Activated naive CD4-positive, alpha-beta T cell (primary cell): ENCODE measurements at places on chromosomes 5 and 9.

GRCh38 chr5:19891658-19892057 lies 96.3 kb downstream of the CDH18 start:
- DNase-seq: no peak

GRCh38 chr9:108535526-108535925 lies 320.3 kb downstream of the ACTL7B start:
- DNase-seq: no peak

DNA sequence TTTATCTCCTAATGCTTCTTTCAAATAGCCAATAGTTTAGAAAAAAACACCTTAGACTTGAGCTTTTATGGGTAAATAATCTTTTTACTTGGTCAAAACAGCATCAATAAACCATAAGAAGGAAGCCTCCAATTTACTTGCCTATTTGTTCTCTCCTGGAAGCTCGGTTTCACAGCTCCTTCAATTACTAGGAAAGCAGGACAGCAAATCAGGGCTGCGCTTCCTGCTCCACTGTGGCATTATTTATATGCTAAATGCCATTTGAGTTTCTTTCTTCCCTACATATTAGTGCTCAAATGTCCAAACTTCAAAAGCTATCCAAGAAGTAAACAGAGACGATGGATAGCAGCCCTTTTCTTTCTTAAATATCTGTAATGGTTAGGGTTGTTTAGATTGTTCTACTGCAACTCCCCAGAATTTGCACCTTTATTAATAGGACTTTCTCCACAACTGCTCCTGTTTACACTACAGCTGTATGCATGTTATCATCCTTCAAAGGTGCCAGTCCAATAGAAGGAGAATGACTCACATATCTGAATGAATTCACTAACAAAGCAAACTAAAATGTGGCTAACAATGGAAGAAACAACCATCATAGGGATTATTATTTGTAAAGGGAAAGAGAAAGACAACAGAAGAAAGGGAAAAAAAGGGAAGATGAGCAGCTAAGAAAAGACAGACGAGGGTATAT lies 58.7 kb downstream of the MED27 start:
- DNase-seq: no peak

DNA sequence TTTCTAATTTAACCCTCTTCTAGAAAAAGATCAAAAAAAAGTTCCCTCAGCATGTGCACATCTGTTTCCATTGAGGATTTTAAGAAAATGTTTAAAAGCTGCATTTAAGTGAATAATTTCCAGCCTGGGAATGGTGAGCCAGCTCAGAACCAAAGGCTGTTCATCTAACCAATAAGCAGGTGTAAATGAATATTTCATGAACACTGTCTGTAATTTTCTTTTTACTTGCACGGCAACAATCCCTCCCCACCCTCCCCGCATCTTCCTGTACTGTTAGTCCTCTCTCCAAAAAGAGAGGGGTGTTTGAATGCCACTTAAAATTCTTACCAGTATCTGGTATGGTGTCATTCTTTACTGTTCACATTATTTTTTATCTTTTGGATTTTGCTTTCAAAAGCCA lies 425.6 kb downstream of the PDE4D start:
- no peak for DNase-seq

- no peak for DNase-seq
Measured at GRCh38 chr9:14849851-14850250, 60.4 kb downstream of the FREM1 start.

GRCh38 chr5:142683881-142684505 lies 1.9 kb downstream of the FGF1 start:
- no peak for DNase-seq

DNA sequence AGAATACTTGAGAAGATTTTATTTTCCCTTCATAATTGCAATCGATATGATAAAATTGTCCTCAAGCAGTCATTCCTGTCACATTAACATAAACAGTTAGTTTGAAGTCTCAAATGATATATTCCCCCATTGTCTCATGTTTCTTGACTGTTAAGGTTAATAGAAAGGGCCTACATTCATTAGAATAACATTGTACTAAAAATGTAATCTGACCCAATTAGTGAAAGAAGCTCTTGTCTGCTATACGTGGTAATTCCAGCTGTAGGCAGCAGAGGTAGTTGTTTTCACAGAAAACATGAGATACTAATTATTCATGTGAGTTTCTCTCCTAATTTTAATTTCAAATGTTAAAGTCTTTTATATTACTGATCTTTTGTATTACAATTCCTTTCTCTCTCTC lies 25.9 kb upstream of the AP3B1 start:
- DNase-seq: no peak

DNA sequence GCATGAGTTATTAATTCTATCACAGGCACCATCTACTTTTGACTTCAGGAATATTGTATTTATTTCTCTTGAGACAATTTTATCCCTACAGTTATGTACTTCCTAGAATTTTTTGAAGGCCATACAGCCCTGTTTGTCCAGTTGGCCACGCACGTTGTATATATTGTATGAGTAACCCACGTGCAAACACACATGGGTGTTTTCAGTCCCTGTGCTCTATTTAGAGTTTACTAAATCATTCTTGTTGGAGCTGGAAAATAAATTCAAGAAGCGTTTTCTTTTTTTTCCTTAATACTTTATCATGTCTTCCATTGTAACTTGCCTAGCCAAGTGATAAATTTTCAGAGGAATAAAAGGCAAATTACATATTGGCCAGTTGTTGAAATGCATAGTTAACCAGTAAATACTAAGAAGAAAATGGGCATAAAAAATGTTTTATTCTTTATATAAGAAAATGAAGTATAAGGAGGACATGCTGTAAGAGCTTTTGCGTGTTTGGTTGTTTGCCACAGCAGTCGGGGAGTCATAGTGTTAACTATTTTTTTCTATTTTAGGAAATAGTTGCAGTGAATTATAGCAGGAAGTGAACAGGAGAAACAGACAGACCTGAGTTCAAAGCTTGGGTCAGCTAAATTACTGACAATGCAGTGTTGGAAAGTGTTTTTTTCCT lies 86.4 kb upstream of the MINAR2 start:
- no peak for DNase-seq

DNA sequence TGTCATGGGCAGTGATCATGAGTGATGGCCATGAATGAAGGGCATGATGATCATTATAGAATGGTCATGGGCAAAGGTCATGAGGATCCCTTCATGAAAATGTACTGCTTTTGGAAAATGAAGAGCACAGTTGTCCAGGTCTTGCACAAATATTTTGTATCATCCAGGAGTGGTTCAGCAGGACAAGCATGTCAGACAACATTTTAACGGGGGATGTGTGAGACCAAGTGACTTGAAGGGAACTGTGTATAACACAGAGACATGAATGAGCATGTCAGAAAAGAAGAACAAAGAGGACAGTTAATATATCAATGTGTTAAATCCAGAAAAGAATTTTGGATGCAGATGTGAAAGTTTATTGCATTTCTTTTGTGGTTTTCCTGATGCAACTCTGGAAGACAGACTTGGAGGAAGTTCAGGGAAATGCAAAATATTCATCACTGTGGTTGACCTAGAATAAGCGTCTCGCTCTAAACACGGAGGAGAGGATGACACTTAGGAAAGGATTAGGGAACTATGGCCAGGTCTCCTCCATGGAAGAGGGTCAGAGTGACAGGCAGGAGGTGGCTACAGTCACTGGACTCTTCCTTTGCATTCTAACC lies 116.1 kb upstream of the IRX4 start:
- no peak for DNase-seq

DNA sequence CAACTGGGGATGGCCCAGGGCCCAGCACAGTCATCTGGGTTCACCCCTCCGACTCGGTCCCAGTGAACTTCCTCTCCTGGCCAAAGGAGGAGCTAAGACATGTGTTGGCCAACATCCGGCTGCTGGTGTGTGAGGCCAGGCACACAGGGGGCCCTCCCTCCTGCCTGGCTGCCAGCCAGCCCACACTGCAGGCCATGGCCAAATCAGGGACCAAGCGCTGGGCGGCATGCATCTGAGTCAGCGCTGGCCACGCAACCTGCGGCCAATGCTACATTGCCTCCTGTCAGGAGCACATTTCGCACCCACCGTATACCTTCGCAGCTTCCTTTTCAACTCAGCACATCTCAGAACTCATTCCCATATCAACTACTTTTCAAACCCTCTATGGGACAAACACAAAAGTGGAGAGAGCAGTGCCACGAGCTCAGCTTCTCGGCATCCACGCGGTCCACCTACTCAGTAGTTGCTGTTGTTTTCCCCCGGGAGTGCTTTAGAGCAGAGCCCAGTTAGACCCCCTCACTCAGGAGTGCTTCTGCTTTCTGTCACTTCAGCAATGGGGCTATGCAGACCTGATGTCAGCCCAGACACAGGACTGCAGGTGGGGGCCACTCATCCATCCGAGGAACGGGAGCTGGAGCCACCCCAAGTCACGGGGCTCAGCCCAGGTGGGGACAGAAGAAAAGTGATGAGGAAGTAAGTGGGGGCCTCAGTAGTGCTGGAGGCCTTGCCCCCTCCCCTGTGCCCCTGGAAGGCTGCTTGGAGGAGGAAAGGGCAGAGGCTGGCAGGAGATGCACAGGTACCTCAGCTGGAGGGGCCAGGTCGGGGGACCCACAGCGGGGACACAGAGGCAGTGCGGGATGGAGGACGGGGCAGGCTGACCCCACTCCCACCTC lies 13.9 kb downstream of the NINJ1 start:
- DNase-seq: no peak

DNA sequence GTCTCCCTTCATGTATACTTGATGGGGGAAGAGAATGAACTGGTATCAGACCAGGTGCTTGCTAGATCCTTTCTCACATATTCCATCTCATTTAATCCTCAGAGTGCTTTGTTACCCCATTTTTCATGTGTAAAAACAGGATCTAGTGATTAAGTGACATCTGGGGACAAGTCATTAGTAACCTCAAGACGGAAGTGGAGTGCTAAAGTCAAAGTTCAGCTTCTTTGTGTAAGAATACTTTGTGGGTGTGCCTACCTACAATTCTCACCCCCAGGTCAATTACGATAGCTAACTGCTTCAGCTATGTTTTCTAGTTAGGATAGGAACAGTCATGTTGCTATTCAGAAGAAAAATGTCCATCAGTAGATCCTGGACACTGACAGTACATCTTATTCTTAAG lies 3.1 kb upstream of the FAM120AOS start:
- no peak for DNase-seq

GRCh38 chr9:116491659-116492058 lies 195.4 kb upstream of the TRIM32 start:
- no peak for DNase-seq

DNA sequence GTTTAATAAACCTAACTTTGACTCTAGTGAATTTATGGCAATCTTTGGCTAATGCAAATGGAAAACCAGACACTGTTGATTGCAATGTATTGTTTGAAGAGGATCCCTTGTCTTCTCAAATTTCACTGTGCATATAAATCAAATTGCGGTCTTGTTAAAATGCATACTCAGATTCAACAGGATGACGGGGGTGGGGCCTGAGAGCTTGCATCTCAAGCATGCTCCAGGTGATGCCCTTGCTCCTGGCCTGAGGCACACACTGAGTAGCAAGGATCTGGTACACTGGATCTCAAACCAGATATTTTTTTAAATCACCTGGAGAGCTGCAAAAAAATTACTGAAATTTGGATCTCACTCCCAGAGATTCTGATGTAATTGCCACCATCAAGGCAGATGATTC lies 463.7 kb downstream of the DNAH5 start:
- no peak for DNase-seq
